ENCODE measurements at places on chromosomes 3 and 15. TPM values are rescaled to one million over a fixed set of nuclear protein-coding genes. Genes with fewer than 3 reads are reported as not detected.

GRCh38 chr3:142597906-142598305, 1.7 kb downstream of the PLS1 start:
- DNase-seq, result no peak

DNA sequence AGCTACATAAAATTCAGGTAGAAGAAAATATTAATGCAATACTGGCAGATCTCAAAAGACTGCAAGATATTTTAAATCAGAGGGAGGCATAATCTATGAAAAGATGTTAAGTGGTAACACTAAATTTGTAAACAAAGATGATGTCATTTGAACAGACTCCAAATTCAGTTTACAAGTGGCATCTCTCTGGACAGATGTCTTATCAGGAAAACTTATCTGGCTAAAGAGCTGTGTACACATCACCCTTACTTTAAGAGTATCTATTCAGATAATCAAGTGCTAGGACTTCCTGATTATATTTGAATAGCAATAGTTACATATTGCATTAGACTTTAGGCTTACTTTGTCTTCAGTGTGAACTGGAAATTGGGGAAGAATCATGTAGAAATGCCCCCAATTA, 231.5 kb downstream of the WDR72 start:
- no peak for DNase-seq

- DNase-seq, result no peak
Measured at GRCh38 chr3:16302082-16302631, 37.1 kb downstream of the OXNAD1 start.

SEMA6D gene
- polyA plus RNA-seq, result 47.1 TPM

STRA6 gene
- polyA plus RNA-seq, result 7.1 TPM

ROPN1 gene
- polyA plus RNA-seq, result 0.21 TPM

GRCh38 chr15:51089699-51090453, 4.8 kb downstream of the TNFAIP8L3 start:
- DNase-seq, result no peak

GRCh38 chr3:14146381-14147065, 21.7 kb downstream of the TMEM43 start:
- no peak for DNase-seq

- no peak for DNase-seq
Measured at GRCh38 chr3:143137435-143138036, 18.0 kb downstream of the CHST2 start.

- DNase-seq, result no peak
Measured at GRCh38 chr15:40964006-40964405, 10.7 kb downstream of the CHAC1 start.

DNA sequence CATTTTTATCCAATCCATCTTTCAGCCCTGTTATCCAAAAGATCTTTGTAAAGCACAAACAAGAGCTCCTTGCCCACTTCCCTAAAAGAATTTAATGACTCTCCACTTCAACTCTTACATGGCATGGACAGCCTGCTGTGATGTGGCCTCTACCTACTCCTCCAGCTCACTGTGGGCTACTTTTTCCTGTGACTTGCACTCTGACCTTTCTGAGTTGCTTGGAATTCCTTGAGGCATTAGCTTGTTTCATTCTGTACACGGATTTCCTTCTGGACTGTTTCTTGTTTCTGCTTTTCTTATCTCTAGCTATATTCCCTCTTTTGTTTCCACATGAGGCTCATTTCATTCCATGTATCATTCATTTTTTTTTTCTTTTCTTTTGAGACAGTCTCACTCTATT, 15.2 kb downstream of the QTRT2 start:
- DNase-seq, result no peak

- DNase-seq, result peak; percentile 42
Measured at GRCh38 chr3:152474585-152474984, 205.9 kb downstream of the MBNL1 start.

DNA sequence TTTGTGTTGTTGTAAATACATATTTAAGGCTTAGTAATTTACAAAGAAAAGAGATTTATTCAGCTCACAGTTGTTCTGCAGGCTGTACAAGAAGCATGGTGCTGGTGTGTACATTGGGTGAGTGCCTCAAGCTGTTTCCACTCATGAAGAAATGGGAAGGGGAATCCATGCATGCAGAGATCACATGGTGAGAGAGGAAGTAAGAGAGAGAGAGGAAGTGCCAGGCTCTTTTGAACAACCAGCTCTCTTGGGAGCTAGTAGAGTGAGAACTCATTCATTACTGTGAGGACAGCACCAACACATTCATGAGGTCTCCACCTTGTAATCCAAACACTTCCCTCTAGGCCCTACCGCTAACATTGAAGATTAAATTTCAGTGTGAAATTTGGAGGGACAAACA, 909.2 kb downstream of the NSUN3 start:
- DNase-seq, result no peak

DNA sequence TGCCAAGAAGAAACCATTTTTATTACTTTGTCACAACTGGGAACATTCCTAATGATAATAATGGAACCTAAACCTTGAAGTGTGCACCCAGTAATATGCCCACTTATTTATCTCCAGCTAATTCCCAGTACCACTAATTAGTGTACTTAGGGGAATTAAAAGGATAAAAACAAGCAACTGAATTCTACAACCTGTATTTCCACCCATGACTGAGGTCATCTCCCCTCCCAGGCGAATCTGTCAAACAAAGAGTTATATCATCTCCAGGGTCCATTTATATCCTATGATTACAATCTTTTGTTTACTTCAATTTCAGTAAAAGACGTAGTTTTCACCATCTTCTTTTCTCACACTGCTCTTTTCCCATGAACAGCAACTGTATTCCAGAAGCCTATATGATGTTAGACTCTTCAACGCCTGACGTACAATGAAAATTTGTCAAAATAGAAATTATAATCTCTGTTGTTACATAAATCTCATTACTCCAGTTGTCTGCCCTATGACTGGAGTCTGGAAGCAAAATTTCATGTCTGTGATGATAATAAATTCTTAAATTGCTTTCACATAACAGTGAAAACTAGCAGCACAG, 177.6 kb downstream of the GOLIM4 start:
- DNase-seq, result no peak

MST1 gene
- polyA plus RNA-seq, result 45.6 TPM

FBXO40 gene
- polyA plus RNA-seq, result 0.06 TPM

AADACL2 gene
- not detected for polyA plus RNA-seq

NANOGP8 gene
- polyA plus RNA-seq, result 0.48 TPM

MYEF2 gene
- polyA plus RNA-seq, result 68.8 TPM

- no peak for DNase-seq
Measured at GRCh38 chr3:65582012-65582717, 456.6 kb downstream of the MAGI1 start.

GRCh38 chr3:159765030-159765859, 223.4 kb upstream of the IL12A start:
- peak; percentile 37 for DNase-seq

MYLK gene
- polyA plus RNA-seq, result 513 TPM

DNA sequence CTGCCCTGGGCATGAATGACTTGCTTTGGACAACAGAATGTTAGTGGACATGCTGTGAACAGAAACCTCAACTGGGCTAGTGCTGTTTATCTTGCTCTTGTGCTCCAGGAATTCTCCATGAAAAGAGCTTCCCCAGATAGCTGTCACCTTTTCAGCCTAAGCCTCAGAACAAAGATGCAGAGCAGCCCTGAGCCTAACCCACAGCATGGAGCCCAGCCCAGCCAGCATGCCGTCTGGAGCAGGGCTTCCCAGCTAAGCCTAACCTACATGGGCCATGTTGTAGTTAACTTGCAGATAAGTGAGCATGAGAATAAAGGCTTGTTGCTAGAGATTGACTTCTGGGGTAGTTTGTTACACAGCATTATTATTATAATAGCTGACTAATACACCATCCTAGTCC, 48.9 kb downstream of the SCN5A start:
- no peak for DNase-seq

MAGEF1 gene
- polyA plus RNA-seq, result 54.7 TPM

- no peak for DNase-seq
Measured at GRCh38 chr15:51770902-51771301, 19.5 kb downstream of the TMOD2 start.

DNA sequence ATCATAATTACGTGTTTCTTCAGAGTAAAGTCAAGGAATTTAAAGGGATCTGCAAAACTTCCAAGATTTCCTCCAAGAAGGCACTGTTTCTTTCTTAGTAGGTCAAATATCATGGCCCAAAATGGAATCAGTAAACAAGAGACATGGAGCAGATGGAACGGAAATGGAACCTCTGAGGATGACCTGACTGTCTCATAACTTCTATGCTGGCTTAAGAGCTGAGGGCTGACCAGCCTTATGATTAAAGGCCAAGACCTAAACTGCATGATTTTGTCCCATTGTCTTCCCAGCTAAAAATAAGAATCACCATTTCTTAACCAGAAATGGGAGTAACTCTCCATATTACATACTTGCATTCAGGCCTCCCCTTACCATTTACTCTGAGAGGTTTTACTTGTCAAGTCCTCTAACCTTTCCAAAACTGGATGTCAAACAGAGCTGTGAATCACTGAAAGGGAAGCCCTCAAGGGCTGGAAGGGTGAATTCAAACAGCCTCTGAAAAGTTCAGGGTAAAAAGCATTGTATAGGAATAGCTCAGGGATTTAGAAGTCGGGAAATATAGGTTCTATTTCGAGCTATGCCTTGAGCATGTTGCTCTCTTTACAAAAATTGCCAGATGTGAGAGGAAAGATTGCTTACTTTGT, 103.7 kb downstream of the MEIS2 start:
- no peak for DNase-seq

GRCh38 chr3:188197388-188197847, 43.5 kb downstream of the LPP start:
- DNase-seq, result no peak

DNA sequence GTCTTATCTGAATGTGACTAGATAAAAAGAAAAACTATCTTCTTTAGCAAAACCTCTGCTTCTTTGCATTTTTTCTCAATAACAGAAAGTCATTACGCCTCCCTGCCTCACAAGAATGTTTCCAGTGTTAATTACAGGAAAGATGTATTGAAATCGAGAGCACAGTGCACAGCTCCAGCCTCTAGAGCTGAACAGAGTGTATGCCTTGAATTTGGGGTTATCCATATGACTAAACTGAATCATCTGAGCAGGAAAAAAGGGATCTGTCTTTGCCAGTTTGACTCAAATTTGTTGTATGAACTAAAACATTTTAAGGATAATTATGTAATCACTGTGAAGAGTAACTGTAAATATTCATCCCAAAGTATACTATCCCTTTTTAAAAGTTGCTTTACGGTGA, 149.1 kb upstream of the CGNL1 start:
- no peak for DNase-seq

- DNase-seq, result no peak
Measured at GRCh38 chr3:196932600-196932999, 9.7 kb downstream of the NCBP2 start.

- no peak for DNase-seq
Measured at GRCh38 chr15:44909423-44909822, 47.1 kb upstream of the TERB2 start.

SSR3 gene
- polyA plus RNA-seq, result 104 TPM

- no peak for DNase-seq
Measured at GRCh38 chr3:15657016-15657415, 55.5 kb downstream of the BTD start.

- DNase-seq, result no peak
Measured at GRCh38 chr15:40344631-40345120, 3.9 kb upstream of the CCDC9B start.

DNA sequence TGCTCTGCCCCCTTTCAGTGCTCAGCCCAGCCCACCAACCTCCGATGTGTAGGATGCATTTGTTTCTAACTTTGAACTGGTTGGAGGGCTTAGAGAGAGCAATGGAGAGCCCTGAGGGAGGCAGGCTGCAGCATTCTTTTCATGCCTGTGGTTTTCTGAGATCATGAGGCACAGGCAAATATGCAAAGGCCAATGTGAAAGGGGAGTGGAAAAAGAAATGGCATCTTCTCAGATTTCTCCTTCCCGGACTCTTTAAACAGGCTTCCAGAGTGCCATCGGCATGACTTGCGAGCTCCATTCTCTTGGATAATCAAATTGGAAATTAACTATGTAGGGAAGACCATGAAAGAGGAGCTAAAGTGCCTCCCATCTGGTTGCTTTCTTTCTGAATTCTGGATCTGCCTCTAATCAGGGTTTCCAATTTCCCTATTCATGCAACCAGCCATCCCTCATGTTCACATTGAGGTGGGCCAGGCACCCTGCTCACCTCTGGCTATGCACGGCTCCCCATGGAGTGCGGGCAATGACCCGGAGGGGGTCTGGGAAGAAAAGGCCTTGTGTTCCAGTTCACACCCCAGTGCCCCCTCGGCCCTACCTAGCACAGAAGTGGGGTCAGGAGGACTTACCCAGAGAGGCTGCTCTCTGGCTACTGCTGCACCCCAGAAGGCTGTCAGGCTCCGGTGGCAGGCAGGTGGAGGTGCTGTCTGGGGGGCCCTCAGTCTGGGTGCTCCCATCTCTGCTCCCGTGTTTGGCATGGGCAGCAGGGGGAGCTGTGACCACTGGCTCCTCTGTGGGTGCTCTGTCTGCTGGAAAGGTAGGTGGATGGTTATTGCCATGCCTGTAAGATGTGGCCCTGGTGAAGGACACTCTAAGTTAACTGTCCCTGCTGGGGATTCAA, 16.1 kb downstream of the AMOTL2 start:
- DNase-seq, result peak; percentile 55

DNA sequence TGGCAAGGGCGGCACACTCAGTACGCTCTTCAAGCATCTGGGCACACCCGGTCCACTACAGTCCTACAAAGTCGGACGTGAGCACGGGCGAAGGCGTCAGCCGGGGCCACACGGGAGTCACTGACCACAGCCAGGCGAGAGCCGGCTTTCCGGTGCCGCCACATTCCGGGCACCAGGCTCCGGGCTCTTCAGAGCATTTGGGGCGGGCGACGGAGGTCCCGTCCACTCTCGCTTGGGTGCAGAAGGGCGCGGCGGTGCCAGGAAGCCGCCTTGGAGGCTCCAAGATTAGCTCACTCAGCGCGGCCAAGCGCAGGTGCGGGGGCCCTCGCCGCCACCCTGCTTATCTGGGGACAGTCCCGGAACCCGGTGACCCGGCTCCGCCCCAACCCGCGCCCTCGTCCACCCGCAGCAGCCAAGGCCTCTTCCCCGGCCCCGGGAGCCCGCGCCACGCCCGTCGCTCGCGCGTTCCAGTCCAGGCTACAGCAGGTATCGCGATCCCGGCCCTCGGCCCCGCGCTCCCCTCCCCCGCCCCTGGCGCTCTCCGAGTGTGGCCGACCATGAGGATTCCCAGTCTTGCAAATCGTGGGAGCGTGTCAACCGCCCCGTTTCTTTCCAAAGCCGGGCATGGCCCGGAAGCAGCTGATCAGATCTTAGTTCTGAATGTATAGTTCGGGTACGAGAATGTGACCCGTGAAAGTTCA, at the start of gene ADPRH:
Gene ADPRH (plus strand): TSS at position 127 of the 701 bp plus-strand sequence. CDS start 2,678 bp downstream, outside the sequence.
- peak; percentile 78 for DNase-seq

DNA sequence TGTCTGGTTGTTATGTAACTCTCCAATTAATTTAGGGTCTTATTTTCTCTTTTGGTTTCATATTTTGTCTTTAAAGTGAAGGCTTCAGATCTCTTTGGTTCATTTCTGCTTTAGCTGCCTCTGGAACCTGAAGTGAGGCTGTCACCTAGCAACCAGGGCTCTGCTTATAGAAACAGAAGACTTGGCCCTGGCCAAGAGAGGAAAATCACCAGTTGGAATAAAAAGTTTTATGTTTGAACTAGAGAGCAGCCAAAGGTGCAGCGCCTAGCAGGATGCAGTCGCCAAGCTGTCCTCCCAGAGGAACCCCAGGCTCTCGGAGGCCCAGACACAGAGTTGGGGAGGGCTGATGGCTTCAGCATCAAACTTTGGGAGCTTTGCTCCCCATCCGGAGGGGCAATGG, 41.1 kb downstream of the LYZL4 start:
- DNase-seq, result peak; percentile 24
